CD4-positive, alpha-beta T cell treated with Interleukin-6 at 100 ng/mL for 8 hours (primary cell): ENCODE measurements at places on chromosomes 12 and 14.

DNA sequence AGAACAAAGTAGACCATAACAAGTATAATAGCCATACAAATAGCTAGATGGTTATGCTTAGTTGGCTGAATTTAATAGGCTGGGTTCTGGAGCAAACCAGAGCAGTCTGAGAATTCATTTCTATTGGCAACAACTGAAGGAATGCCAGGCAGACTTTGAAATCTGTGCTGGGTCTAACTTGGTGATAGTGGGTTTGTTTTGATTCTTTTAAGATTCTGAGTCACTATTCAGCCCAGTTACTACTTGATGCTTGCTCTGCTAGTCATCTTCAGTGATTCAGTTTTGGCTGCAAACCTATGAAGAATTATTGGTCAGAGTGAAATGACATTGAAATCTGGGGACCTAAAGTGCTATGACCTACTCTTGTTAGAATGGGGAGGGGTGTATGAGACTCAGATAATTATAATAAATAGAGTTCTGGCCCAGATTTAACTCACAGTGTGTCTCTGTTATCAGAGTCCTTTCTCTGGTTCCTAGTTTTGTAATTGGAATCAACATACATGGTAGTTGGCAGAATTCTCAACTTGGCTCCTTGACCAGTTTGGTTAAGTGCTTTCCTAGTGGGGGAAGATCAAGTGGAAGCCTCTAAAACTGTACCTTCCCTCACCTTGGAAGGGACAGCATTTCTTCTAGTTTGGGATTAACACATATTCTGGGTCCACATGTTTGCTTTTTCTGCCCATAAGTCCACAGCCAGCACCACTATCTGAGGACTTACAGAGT is 43.5 kb downstream of the MNAT1 start:
- DNase-seq: no peak

- DNase-seq: no peak
Measured at GRCh38 chr14:75699331-75699730, 38.3 kb downstream of the TTLL5 start.

- DNase-seq: no peak
Measured at GRCh38 chr12:32117316-32117715, 10.7 kb downstream of the BICD1 start.

DNA sequence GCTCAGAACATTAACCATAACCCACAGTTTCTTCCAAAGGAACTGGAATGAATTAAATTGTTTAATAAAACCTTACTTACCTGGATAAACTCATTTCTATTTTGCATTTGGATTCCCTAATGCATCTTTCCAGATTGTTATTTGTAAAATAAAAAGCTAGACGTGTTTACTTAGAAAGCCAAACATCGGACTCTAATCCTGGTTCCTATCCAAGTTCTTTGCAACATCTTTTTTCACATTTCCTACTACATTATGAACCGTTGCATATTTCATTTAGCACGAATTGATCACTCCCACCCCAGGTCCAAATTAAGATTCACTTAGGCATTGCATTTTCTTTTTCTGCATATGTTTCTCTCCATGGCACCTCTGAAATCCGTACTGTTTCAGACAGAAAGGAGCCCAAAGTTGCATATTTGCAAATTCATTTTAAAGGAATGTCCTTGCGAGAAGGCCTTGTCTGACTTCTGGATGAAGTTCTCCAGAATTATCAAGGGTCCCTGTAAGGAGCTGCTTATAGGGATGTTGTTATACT is 164.4 kb upstream of the GSC start:
- DNase-seq: no peak

DNA sequence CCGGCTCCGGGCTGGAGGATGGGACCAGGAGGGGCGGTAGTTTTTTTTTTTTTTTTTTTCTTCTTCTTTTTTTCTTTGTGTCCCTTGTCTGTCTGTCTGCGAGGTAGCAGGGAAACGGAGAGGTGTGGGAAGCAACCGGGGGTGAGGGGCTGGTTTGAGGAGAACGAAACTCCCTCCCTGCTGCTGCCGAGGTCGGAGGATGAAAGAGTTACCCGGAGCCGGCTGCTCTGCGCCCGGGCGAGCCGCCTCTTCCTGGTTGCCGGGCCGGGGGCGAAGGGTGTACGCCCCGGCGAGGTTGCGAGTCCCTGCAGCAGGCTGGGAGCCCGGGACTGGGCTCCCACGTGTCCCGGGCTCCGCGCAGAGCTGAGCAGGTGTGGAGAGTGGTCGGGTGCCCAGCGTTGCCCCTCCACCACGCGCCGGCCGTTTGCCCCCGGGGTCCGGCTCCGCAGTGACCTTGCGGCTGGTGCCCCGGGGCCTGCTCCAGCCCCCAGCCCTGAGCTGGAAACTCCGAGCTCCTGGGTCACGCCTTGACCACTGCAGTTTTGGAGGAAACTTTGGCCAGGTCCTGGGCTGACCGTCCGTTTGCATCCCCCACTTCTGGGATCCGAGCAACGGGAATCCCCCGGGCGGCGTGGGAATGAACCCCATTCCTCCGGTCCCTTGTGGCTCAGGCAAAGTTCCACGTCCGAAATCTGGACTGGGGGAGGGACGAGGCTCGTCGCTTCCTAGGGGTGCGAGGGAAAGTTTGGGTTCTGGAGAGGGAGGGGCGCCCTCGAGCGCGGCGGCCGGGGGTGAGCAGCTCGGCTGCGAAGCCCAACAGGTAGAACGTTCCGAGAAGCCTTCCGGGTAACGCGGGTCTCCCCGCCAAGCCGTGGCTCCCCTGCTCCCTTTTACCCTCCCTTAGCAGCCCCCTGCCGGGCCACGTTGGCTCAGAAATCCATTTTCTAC is 1.3 kb downstream of the CHST11 start:
- DNase-seq: peak; percentile 48

- DNase-seq: no peak
Measured at GRCh38 chr14:72303930-72304329, 371.7 kb downstream of the RGS6 start.

DNA sequence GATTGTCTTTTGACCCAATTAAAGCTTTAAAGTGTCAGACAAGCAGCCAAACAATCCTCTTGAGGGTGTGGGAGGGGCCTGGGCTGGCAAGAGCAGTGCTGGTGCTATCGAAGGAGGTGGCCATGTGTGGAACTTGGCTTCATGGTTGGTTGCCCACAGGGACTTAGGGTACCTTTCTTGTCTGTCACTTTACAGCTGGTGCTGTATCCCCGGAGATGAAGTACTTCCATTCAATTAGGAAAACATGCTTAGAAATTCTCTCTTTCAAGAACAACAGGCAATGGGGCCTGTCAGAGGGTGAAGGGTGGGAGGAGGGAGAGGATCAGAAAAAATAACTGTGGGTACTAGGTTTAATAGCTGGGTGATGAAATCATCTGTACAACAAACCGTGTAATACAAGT is 86.5 kb downstream of the DAAM1 start:
- no peak for DNase-seq

DNA sequence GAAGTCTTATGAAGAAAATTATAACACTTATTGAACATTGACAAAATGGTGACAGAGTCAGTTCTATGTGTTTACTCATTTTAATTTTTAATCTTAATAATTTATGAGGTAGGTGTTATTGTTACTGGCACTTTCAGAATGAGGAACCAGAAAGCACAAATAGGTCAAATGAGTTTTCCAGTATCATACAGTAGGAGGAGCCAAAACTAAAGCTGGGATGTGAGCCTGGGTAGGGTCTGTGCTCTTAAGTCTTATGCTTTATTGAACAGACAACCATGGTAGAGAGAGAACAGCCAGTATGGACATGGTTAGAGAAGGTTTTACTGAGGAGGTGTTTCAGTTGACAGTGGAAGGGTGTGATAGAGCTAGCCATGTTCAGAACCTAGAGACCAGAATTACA is 775.7 kb downstream of the TMTC2 start:
- no peak for DNase-seq

- DNase-seq: no peak
Measured at GRCh38 chr12:52203079-52203921, 11.5 kb upstream of the KRT80 start.

GRCh38 chr14:89417465-89418225 is 612 bp upstream of the FOXN3 start:
- DNase-seq: peak; percentile 67
